Suprapubic skin (tissue), 4 donors: ENCODE measurements at places on chromosomes 6 and 20.
A peak's percentile ranks its signal among the peaks of the same experiment; 100 is the strongest.

- peak; percentile 29 for DNase-seq
- no peaks in the 10 kb centered on the region for H3K36me3 ChIP-seq
- no peak overlapping the region for H3K4me3 ChIP-seq
- H3K27me3 ChIP-seq: no peaks in the 10 kb centered on the region
- peaks cover 7% of the 10 kb centered on the region for H3K4me1 ChIP-seq
- H3K27ac ChIP-seq: no peak overlapping the region
These were observed 28.7 kb downstream of the FGD2 start for GRCh38 chr6:37033819-37034795.

DNA sequence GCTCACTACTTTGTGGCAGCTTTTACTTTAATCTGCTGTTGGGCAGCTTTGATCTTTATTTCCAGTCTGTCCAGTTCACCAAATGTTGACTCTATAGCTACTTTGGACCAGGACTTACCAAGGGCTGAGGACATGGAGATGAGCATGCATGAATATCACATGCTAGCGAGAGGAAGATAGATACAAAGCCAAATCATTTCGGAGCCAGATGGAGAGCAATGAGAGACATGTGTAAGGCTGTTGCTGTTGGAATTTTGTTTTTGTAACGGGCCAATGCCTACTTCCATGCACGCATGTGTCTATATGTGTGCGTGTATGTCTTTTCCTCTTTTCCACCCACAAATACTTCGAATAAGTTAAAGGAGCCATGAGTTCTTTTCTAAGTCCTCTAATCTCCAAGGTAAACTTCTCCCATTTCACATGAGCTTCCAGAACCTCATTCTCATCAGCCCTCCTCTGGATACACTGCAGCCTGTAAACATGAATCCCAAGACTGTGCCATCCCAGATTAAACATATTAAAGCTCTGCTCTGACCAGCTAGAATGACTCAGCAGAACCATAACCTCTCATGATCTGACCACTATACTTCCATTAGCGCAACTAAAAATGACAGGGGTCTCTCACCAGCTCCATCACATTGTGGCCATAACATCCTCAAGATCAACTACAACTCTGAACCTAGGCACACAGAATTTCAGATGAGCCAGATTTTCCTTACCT is 160.7 kb downstream of the LRFN2 start:
- H3K4me3 ChIP-seq: no peak overlapping the region
- no peak for DNase-seq
- H3K4me1 ChIP-seq: no peaks in the 10 kb centered on the region

DNA sequence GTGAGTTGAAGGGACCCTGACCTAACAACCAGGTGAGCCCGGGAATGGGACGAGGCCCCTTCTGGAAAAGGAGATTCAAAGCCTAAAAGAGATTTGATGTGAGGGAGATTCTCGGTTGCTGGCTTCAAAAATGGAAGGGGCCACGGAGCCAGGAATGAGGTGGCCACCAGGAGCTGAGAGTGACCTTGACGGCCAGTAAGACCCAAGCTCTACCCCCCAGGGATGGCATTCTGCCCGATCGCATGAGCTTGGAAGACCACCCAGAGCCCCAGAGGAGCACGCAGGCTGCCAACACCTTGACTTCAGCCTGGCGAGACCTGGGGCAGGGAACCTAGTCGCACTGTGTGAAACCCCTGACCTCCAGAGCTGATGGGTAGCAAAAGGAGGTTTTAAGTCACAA is 163.9 kb downstream of the BMP7 start:
- no peaks in the 10 kb centered on the region for H3K4me1 ChIP-seq
- H3K36me3 ChIP-seq: no peaks in the 10 kb centered on the region
- no peaks in the 10 kb centered on the region for H3K27me3 ChIP-seq
- H3K27ac ChIP-seq: no peak overlapping the region
- no peak for DNase-seq

DNA sequence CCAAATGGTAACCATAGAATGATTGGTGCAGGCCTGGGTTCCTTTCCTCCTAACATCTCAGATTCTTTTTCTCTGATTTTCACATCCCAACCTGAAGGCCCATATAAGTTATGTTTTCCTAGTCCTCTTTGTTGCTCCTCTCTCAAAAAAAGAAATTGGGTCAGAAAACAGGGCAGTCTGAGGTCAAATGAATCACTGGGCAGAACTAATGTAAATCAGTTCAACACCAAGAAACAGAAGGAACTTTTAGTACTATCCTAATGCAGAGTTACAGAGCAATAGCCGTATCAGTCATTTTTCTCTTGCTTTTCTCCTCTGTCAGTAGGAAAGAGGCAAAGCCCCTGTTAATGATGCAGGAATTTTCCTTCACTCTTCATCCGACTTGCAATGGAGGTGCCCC is 11.0 kb upstream of the TPD52L1 start:
- no peaks in the 10 kb centered on the region for H3K36me3 ChIP-seq
- H3K27ac ChIP-seq: no peak overlapping the region
- no peaks in the 10 kb centered on the region for H3K4me1 ChIP-seq
- no peak overlapping the region for H3K4me3 ChIP-seq
- H3K27me3 ChIP-seq: no peaks in the 10 kb centered on the region

DNA sequence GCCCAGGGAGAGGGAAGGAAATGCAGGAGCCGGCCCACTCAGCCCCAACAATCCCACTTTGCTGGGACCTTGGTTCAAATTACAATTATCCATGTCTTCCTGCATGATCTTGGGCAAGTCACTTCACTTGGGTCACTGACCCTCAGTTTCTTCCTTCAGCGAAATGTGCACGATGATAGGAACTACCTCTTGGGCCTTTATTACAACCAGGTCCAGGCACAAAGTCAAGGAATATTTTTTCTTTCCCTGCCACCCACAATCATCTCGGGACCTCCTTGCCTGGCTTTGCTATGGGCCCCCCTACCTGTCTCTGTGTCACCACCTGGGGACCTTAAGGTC is 358 bp upstream of the PLTP start:
- peaks cover 14% of the 10 kb centered on the region for H3K36me3 ChIP-seq
- H3K27me3 ChIP-seq: no peaks in the 10 kb centered on the region
- peaks cover 31% of the 10 kb centered on the region for H3K4me1 ChIP-seq
- H3K27ac ChIP-seq: peak overlapping the region; percentile 84
- no peak for DNase-seq

GRCh38 chr6:169277619-169278018 is 24.0 kb upstream of the THBS2 start:
- no peaks in the 10 kb centered on the region for H3K36me3 ChIP-seq
- H3K4me1 ChIP-seq: no peaks in the 10 kb centered on the region
- H3K27me3 ChIP-seq: no peaks in the 10 kb centered on the region
- no peak overlapping the region for H3K4me3 ChIP-seq
- H3K27ac ChIP-seq: no peak overlapping the region
- no peak for DNase-seq

GRCh38 chr20:46087161-46087560 is 2.6 kb downstream of the NCOA5 start:
- H3K4me1 ChIP-seq: peaks cover 73% of the 10 kb centered on the region
- H3K36me3 ChIP-seq: no peaks in the 10 kb centered on the region
- no peak overlapping the region for H3K27ac ChIP-seq
- no peak for DNase-seq
- H3K27me3 ChIP-seq: no peaks in the 10 kb centered on the region
- H3K4me3 ChIP-seq: peak overlapping the region; percentile 8

DNA sequence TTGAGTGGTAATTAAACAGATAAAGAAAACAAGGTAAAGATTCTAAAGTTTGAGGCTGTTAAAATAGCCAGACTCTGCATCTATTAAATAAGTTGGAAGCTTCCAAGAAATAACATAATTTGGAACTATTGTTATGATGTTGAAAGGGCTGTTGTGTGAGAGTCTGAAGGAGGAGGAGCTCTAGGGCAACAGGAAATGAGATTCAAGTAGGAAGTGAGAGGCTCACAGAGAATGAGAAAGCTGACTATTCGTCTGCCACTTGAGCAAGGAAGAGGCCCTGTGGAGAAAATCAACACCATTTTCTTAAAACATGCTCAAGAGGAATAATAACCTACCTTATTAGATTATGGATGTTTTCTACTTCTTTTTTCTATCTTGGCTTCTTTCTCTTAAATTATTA is 185.2 kb downstream of the SLC24A3 start:
- no peaks in the 10 kb centered on the region for H3K4me1 ChIP-seq
- H3K4me3 ChIP-seq: no peak overlapping the region
- no peak for DNase-seq
- H3K27me3 ChIP-seq: no peaks in the 10 kb centered on the region
- no peaks in the 10 kb centered on the region for H3K36me3 ChIP-seq

- H3K4me3 ChIP-seq: no peak overlapping the region
- no peaks in the 10 kb centered on the region for H3K36me3 ChIP-seq
- no peak overlapping the region for H3K27ac ChIP-seq
- H3K4me1 ChIP-seq: no peaks in the 10 kb centered on the region
These were observed 452.3 kb downstream of the HTR1B start for GRCh38 chr6:77010931-77011542.

GRCh38 chr6:68779366-68779765 is 144.3 kb downstream of the ADGRB3 start:
- no peak overlapping the region for H3K4me3 ChIP-seq
- H3K27ac ChIP-seq: no peak overlapping the region
- no peaks in the 10 kb centered on the region for H3K4me1 ChIP-seq
- H3K36me3 ChIP-seq: no peaks in the 10 kb centered on the region
- H3K27me3 ChIP-seq: no peaks in the 10 kb centered on the region

- no peak overlapping the region for H3K27ac ChIP-seq
- DNase-seq: no peak
- no peaks in the 10 kb centered on the region for H3K27me3 ChIP-seq
- no peak overlapping the region for H3K4me3 ChIP-seq
- no peaks in the 10 kb centered on the region for H3K36me3 ChIP-seq
These were observed 159.2 kb downstream of the ATXN1 start for GRCh38 chr6:16602035-16602434.

DNA sequence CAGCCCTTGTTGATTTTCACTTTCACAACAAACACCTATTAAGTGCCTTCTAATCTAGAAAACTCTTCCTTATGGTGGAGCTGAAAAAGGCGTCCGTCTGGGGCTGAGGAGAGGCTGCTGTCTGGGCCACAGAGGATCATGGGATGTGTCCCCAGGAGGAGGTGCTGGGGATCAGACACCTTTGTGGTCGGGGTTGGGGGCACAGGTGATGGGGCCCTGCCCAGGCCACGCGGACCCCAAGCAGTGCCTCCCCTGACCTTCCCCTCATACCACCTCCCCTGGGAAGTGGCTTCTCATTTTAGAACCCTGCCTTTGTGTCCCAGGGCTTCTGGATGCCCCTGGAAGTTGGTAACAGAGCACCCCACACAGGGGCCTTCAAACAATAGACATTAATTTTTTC is 41.1 kb downstream of the SUN5 start:
- DNase-seq: peak; percentile 50
- H3K36me3 ChIP-seq: no peaks in the 10 kb centered on the region

GRCh38 chr6:10837622-10837994 is 731 bp downstream of the MAK start:
- DNase-seq: no peak
- no peak overlapping the region for H3K27ac ChIP-seq
- H3K27me3 ChIP-seq: peaks cover 11% of the 10 kb centered on the region
- H3K4me1 ChIP-seq: peaks cover 23% of the 10 kb centered on the region
- H3K36me3 ChIP-seq: no peaks in the 10 kb centered on the region
